Right lobe of liver (tissue), 6 donors: ENCODE measurements at places on chromosomes 11 and 22. TPM values are rescaled to one million over a fixed set of nuclear protein-coding genes. Genes with fewer than 3 reads are reported as not detected.

The PDGFD gene
- 1.6 TPM for total RNA-seq

The WBP2NL gene
- 0.64 TPM for total RNA-seq

The HORMAD2 gene
- 0.50 TPM for total RNA-seq

The PPFIBP2 gene
- 30.8 TPM for total RNA-seq

The RIBC2 gene
- total RNA-seq, result 0.18 TPM

The ZNRF3 gene
- 9.2 TPM for total RNA-seq

The C11orf87 gene
- not detected for total RNA-seq

The MMP8 gene
- total RNA-seq, result 0.27 TPM

The LDLRAD3 gene
- 3.3 TPM for total RNA-seq

The MSANTD2 gene
- total RNA-seq, result 4.7 TPM

The SYT13 gene
- not detected for total RNA-seq

The OR8H2 gene
- total RNA-seq, result not detected

The PKDREJ gene
- 0.05 TPM for total RNA-seq

The HBG1 gene
- total RNA-seq, result not detected

The CNTN5 gene
- not detected for total RNA-seq

The SERHL2 gene
- 0.42 TPM for total RNA-seq
